ENCODE measurements at places on chromosomes 13 and 19.

DNA sequence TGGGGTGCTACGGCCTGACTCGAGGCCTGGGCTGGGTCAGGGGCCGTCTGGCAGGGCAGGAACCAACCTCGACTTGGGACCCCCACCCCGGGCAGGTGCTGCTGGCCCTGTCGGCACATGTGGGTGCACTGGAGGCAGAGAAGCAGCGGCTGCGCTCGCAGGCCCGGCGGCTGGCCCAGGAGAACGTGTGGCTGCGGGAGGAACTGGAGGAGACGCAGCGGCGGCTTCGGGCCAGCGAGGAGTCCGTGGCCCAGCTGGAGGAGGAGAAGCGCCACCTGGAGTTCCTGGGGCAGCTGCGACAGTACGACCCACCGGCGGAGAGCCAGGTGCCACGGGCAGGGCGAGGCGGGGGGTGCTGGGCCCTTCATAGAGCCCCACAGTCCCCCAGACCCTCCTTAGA is 5.9 kb downstream of the KLC3 start:
- DNase-seq: no peak

DNA sequence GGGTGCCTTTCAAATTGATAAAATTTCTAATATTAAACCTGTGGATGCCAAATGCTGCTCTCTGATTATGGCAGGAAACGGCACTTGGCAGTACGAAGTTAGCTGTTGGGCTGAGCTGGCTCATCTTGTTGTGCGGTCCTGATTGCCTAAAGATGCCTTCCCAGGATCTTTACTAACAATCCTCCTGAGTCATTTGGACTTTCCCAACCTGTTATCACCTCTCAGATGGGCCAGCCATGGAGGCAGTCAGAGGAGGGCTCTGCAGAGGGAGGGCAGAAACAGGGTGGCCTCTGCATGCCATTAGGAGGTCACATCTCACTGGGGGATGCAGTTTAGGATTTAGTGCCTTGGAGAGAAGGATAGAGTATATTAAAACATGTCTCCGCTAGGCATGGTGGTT is 27.3 kb downstream of the ALOX5AP start:
- no peak for DNase-seq

DNA sequence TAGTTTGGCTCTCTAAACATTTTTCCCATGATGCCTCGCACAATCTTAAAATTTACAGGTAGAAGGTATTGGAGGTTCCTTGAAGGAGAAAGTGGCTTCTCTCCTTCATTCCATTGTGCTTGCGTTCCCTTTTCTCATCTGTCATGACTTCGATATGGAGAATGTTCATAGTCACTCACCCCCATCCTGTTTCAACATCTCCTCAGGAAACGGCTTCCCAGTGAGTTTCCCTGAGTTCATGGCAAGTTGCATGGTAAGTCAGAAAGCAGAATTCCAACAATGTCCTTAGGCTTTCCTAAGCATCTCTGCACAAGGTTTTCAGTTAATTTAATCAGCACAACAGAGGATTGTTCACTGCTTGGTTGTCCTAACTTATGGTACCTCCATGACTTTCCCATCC is 581.8 kb upstream of the SLITRK5 start:
- no peak for DNase-seq

GRCh38 chr19:47124937-47125668 is 5.5 kb upstream of the SAE1 start:
- no peak for DNase-seq

DNA sequence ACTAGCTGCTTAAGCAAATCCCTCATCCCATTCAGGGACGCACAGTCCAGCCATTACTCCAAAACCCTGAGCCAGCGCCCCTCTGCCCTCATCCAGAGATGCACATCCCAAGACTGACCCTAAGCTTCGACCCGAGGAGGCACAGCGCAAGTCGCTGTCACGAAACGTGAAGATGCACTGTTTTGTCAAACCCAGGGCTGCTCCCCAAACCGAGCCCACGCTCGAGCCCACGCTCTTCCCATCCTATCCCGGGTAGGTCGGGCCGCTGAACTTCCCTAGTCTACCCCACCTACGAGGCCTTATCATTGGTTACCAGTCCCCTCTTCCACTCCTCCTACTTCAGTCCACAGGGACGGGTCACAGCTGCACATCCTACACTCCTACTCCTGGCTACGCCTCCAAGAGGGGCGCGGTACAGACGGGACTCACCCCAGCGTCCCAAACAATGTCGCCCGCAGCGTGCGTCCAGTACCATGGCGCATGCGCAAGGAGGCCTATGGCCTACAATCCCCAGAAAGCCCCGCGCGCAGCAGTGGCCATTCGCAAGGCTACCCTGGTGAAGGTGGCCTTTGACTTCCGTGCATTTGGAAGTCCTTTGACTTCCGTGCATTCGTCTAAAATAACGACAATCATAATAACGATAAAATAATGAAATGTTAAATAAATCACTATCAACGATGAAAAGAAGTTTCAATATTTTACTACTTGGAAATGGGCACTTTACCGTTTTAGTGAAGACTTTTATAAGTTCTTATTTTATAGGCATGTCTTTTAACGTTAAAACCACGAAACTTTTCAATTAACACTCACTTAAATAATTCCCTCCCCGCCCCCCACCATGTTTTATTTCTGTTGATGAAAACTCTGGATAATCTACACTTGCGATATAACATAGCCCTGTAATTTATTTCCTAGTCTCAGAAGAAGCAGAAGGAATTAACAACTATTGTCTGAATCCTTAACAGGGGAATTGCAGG is at the start of gene ZNF285:
Gene ZNF285 (minus strand): TSS at position 470 of the 977 bp plus-strand sequence. CDS start 4,395 bp downstream, outside the sequence.
- DNase-seq: peak; percentile 36

DNA sequence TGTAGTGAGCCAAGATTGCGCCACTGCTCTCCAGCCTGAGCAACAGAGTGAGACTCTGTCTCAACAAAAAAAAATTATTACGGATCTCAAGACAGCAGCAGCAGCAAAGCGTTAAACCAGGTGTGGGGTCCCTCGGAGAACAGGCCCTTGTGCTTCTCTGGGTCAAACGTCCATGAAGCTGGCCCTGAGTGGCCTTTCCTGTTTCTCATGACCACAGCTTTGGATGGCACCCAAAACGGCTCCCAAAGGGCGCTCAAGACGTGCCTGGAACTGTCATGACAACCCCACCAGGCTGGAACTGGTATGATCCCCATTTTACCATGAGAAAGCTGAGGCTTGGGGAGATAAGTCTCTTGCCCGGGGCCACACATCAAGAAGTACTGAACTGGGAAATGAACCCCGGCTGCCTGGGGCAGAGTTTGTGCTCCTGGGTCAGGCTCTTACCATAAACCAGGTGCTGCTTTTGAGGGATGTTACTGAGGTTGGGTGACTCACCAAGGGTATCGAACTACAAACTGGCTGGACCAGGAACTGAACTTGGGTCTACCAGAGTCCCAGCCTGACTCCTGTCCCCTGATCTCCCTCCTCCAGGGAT is 11.6 kb upstream of the SAMD1 start:
- DNase-seq: no peak

DNA sequence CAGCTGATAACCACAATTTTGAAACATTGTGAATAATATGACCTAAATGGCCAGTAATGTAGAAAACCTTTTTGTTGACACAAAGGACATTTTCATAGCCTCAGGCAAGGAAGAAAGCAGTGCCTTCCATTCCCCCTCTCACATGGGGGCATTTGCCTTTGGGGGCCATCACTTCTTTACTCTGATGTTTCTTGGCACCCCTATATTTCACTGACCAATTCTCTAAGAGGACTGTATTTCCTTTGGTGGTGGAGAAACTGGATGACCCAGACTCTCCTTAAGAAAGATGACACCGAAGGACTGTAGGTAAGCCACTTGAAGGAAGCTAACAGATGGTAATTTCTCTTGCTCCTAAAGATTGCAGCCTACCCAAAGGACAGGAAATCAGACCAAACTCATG is 254.6 kb downstream of the DCLK1 start:
- DNase-seq: no peak

- DNase-seq: peak; percentile 83
Observed at GRCh38 chr19:1133471-1133929, 29.7 kb downstream of the GPX4 start.

DNA sequence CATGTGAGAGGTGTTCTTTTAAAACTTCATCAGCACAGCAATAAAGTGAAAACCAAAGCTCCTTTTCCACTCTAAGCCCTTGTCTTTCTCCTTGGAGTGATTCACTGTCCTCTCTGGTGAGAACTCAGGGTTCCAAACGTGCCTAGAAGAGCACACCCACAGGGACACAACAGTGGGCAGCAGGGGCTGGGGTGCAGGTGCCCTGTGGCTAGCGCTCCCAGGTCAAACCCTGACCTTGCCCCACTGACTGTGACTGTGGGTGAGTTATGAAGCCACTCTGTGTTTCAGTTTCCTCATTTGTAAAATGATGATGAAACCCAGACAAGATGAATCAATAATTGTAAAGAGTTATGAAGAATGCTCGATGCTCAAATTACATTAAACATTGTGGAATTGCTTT is 37.6 kb upstream of the IGFL1 start:
- no peak for DNase-seq

DNA sequence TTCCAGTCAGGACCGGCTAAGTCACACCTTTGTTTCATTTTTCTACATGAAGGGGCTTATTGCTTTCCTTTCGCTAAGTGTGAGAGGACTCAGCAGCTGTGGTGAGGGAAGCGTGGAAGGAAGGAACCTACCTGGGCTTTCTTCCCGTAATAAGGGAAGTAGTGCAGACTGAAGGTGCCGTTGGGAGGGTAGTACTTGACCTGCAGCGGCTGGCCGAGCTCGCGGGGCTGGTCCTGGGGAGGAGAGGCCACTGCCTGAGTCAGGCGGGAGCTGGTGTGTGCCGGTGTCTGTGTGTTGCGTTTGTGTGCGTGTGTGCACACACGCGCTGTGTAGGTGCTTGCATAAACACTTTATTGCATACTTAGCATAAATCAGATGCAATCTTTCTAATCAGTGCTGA is 7.7 kb downstream of the ATP4B start:
- DNase-seq: no peak

GRCh38 chr13:90485436-90485835 is 862.1 kb upstream of the MIR17HG start:
- no peak for DNase-seq

DNA sequence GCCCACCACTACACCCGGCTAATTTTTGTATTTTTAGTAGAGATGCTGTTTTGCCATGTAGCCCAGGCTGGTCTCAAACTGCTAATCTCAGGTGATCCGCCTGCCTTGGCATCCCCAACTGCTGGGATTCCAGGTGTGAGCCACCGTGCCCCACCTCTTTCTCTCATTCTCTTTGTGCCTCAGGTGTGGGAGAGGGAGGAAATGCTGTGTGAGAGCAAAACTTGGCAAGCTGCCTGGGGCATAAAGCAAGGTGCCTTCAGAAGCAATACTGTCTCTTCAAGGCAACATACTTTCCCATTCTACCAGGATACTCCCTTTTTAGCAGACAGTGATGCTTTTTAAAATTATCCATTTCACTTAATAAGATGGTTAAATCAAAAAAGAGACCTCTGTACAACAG is 53.2 kb upstream of the RFC3 start:
- no peak for DNase-seq

GRCh38 chr19:42290523-42291434 is 11.2 kb upstream of the PRR19 start:
- peak; percentile 39 for DNase-seq

DNA sequence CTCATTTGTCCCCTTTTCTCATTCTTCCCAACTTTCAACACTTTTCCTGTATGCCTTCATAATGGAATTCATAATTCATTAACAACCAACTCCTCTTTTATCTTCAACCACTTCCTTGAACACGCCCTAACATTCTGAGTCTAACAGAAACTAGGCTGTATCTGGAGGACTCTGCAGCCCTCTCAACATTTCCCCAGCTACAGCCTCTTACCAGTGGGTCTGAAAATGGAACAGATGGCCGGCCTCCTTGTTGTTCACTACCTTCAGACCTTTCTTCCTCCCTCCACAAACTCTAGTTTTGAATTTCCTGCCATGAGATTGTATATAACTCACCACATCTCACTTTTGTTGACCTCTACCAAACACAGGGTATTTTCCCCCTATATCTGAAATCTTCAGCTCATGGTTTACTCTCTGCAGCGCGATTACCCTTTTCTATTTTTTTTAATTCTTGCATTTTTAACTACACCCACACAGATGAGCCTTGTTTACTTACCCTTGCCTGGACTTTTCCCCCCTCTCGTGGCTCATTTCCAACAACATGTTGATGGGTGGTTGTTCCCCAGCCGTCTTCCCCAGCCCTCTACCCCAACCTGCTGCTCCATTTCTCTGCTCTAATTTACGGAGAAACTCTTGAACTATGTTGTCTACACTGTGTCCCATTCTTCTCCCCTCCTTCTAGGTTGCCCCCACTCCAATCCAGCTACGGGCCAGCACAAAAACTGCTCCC is 846 bp downstream of the ZNF790 start:
- DNase-seq: no peak

GRCh38 chr19:29538651-29539050 is 12.9 kb downstream of the VSTM2B start:
- DNase-seq: no peak

- DNase-seq: no peak
Observed at GRCh38 chr19:31668921-31669320, 319.7 kb upstream of the TSHZ3 start.

DNA sequence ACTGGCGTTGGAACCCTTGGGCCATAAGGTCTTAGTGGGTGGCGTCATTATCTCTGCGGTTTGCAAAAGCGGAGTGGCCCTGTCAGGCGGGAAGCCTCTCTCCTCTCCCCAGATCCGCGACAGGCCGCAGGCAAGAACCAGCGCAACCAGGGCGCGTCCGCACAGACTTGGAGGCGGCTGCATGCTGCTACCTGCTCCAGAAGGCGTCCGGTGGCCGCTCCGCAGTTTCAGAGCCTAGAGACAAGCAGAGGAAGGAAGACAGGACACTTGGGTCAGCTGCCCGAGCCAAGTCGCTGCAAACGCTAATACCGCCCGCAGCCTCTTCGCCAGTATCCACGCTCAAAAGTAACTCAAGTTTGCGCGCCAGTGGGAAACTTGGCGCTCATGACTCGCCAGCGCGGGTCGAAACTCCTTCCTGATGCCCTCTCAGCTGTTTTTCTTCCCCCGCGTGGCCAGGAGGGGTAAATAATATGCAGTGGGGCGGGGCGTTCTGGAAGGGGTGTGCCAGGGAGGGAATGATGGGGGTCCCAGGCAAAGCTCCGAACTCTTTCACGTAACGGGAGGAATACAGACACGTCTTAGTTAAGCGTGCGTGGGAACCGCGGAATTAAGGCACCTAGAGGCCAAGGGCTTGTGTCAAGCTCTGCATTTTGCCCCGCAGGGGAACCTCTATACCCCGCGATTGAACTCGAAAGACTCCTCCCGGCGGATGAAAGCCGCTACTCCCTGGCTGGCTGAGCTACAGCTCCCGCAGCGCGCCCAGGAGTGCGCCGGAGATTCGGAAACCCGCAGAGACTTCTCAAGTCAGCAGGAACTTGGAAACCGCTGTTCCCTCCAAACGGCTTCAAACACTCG is at the start of gene EDNRB:
Gene EDNRB (minus strand): TSS at position 441 of the 855 bp plus-strand sequence. CDS start 258 bp downstream, at position 183.
- no peak for DNase-seq

- DNase-seq: no peak
Observed at GRCh38 chr19:12913851-12914690, 5.0 kb downstream of the SYCE2 start.

GRCh38 chr19:19077103-19077502 is 13.3 kb downstream of the SLC25A42 start:
- no peak for DNase-seq

GRCh38 chr13:35387682-35388250 is 88.7 kb downstream of the MAB21L1 start:
- DNase-seq: no peak

GRCh38 chr19:7925171-7925851 is 624 bp downstream of the CTXN1 start:
- peak; percentile 66 for DNase-seq

- no peak for DNase-seq
Observed at GRCh38 chr19:7336321-7336973, 12.3 kb upstream of the ARHGEF18 start.

Data from activated T-helper 9 cell treated with anti-CD3 and anti-CD28 coated beads, Interleukin-2, amount 50 U/mL, for 16 hours (primary cell).